GM23248 (cell line): ENCODE measurements at places on chromosomes 3 and 15.

DNA sequence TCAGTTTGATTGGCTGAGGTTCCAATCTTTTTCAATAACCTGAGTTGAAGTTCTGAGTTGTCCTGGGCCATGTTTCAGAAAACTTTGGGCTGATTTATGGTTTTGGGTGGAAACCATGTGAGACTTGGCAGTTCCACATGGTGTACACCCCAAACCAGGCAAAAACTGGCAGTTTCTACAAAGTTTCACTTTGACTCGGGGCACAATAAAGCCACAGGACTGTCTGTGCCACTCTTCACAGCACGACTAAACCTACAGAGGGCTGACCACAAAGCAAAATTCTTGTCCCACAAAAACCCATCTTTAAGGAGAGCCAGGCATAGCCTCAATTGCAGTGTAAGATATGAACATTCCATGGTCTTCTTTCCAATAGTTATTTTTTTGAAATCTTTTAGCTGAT lies 155.0 kb downstream of the DUT start:
- DNase-seq: no peak

DNA sequence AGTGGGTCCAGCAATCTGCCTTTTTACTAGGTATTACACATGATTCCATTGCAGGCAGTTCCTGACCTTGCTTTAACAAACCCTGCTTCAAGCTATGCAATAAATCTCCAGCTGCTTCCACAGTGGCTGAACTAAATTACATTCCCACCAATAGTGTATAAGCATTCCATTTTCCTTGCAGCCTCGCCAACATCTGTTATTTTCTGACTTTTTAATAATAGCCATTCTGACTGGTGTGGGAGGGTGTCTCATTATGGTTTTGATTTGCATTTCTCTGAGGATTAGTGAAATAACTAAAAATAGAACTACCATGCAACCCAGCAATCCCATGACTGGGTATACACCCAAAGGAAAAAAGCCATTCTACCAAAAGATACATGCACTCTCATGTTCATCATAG lies 36.4 kb upstream of the DNAJC13 start:
- peak; percentile 7 for DNase-seq

- DNase-seq: no peak
These were observed 1255.7 kb downstream of the ZPLD1 start for GRCh38 chr3:103690536-103690935.

GRCh38 chr3:124985349-124985748 lies 50.8 kb upstream of the MUC13 start:
- peak; percentile 93 for DNase-seq

- DNase-seq: no peak
These were observed 127.3 kb upstream of the THBS1 start for GRCh38 chr15:39453620-39454019.

DNA sequence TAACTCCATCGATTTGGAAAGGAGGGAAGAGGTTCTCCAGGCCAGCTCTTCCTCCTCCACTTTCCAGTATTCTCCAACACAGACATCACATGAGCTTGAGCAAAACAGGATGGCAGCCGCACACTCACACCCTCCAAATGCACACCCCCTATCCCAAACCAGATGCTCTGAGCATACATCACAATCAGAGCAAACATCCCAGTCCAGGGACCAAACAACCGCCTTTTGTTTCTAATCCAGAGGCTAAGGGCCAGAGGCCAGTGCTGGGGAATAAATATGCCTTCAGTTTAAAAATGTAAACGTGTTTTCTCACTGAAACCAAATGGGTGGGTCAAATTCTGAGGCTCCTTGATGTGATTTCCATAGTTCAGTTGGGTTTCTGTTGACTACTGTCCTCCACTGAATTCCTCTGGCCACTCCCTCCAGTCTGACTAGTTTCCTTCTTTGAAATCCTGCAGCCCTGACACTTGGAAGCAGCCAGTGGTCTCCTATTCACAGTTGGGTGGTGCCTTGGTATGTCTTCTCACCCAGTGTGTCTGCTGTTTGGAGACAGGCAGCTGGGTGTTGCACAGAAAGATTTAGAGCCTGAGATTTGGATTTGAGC lies 19.2 kb upstream of the MFGE8 start:
- DNase-seq: no peak

DNA sequence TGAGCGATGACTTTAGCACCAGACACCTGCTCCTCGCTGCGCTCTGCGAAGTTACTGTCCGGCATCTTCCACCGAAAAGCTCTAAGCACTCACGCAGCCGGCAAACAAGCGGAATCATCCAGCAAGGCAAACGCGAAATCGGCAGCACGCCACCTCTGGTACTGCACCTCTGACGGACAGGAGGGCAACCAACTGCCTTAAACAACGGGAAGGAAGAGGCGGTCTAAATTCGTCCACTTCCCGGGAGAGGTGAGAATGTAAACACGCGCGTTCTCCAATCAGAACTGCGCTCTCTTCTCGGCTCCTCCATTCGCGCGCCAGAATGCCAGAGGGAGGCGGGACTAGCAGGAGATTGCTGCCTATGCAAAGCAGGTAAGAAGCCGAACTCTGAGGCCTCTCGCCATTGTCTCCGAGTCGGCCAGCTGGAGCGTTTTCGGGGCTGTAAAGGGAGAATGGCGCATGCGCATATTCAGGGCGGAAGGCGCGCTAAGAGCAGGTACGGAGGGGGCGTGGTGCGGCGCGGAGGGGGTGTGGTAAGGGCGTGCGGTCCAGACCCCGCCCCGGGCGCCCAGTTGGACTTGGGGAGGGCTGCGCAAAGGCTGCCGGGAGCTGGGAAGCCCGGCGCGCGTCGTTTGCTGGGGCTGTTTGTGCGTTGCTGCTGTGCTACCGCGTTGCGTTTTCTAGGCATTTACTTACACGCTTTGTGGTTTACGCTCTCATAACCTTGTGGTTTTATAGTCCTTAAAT lies at the start of the genes BTD and HACL1:
Gene BTD, plus strand, starts transcription at position 347 of the 747 bp plus-strand sequence. CDS start 33,695 bp downstream, outside the sequence.
Gene HACL1, minus strand, starts transcription at position 171 of the 747 bp plus-strand sequence. Its CDS starts 106 bp downstream, at position 65.
- DNase-seq: peak; percentile 99

- DNase-seq: peak; percentile 39
These were observed 878 bp upstream of the RAD51 start for GRCh38 chr15:40693904-40694687.

DNA sequence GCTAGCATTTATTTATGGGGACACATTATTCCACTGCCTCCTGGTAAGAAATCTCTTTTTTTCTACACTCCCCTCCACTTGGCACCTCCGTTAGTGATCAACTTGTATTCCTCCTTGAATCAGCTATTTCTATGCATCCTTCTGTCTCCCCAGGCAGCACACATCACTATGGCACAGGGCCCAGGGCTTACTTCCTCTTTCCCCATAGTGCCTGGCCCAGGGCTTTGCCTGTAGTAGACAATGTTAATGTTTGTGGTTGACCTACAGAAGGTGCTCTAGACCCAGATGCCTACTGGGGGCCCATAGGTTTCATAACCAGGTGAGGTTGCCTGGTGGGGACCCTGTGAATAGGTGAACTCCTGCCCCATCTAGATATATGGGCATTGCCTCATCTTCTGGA lies 44.9 kb downstream of the EPHB1 start:
- no peak for DNase-seq

- DNase-seq: peak; percentile 83
These were observed 36.8 kb upstream of the SCAANT1 start for GRCh38 chr3:63949005-63949404.

- peak; percentile 12 for DNase-seq
These were observed 11.1 kb downstream of the EFCAB12 start for GRCh38 chr3:129417326-129417725.

GRCh38 chr3:141337523-141337854 lies 30.8 kb upstream of the ZBTB38 start:
- DNase-seq: no peak

- no peak for DNase-seq
These were observed 38.5 kb upstream of the MYH15 start for GRCh38 chr3:108548886-108549285.

DNA sequence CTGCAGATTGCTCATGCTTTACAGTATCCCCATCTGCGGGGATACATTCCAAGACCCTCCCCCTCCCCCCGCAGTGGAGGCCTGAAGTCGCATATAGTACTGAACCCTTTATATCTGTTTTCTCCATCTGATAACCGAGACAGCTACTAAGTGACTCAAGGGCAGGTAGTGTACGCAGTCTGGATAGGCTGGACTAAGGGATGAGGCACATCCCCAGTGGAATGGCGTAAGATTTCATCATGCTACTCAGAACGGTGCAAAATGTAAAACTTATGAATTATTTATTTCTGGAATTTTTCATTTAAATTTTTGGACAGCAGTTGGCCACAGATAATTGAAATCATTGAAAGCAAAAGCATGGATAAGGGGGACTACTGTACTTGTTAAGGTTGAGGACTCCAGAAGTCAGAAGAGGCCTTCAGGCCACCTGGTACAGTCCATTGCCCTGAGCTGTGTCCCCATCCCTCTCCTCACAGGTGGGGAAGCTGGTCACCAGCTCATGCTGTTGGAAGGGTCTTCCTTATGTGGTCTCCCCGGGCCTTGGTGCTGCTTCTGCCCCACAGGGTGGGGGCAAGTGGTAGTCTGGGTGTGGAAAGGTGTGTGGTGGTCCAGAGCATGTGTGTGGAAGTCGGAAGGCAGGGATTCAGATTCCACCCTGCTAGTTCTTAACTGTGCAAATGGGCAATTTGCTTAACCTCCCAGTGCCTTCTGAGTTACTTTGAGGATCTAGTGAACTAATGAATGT lies 72.0 kb downstream of the HCN4 start:
- no peak for DNase-seq

DNA sequence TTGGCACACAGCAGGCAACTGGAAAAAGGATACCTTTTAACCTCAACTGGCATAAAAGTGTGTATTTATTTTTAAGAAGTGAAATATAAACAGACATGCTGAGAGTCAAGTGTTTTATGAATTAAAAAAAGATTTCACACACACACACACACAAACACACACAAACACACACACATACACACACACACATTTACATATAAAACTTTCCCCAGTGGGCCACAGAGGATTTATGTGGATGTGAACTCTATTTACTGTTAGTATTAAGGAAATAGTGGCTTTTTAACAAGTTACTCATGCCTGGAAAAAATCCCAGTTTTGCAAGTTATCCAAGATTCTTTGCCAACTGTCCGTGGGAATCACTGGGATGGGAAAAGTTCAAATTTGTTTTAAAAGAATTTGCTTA lies 725.9 kb upstream of the NR2F2 start:
- DNase-seq: peak; percentile 90

DNA sequence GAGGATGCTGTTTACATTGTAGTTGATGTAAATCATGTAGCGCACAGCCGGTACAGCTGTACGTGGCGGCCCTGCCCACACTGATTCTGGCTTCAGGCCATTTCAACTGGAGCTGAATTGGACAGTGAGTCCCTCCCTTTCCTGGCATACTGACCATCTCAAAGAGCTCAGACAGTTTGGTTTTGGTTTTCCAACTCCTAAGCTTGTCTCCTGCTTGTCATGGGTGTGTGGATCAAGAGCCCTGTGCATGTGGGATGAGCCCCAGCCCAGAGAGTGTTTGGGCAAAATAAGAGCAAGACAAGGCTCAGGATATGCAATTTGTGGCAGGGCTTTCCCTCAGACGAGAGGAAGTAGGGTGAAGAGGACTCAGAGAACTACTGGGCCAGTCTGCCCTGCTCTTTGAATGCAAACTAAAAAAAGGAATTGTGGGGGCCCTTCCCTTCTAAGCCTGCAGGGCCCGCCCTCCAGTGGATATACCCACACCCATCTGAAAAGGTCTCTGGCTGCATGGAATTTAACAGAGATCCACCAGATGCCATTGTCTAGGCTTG lies 13.3 kb downstream of the ITGA11 start:
- peak; percentile 86 for DNase-seq
